ENCODE measurements at places on chromosomes 2 and 18.

- no peak for DNase-seq
These were observed 292.0 kb downstream of the ASXL3 start for GRCh38 chr18:33870059-33870458.

DNA sequence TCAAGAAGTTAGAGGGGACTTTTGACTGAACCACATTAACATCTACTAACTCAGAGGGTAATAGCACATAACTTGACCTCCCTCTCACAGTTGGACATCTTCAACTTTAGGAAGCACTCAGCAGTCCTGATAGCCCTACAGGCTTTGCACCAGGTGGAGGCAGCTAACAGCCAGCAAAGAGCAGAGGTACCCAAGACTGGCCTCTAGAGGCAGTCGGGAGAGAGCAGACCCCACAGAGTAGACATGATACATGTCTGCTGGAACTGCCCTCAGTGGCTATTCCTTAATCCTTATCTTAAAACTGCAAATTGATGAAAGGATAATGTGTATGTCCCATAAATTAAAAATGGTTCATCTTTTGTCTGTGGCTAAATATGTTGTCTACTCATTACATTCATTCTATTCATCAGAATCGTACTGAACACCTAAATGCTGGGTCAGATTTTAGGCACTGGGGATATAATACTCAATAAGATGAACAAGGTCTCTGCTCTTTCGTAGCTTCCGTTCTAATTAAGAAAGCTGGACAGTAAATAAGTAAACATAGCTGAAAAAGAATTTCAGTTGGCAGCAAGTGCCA lies 49.8 kb downstream of the CAB39 start:
- DNase-seq: no peak

DNA sequence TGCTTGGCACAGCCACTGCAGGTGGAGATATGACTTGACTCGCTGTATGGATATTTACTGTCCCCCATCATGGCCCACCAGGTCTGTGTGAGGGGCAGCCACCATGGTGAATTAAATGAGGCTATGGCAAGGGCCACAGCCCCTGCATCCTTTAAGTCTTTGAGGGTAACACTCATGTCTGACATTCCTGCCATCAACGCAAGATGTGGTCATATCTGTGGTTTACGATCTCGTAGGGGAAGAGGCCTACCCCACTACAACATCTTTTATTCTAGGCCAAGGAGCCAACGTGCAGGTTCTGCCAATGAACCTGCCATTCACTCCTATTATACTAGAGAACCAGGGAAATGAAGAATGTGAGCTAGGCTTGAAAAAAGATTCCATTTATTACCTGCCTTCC lies 381.6 kb upstream of the ID2 start:
- DNase-seq: no peak

GRCh38 chr2:109527846-109528705 lies 85.7 kb downstream of the SEPTIN10 start:
- no peak for DNase-seq

- peak; percentile 60 for DNase-seq
These were observed 2.9 kb upstream of the PTPN4 start for GRCh38 chr2:119756837-119757236.

- DNase-seq: no peak
These were observed 6.9 kb downstream of the ALLC start for GRCh38 chr2:3664925-3665324.

DNA sequence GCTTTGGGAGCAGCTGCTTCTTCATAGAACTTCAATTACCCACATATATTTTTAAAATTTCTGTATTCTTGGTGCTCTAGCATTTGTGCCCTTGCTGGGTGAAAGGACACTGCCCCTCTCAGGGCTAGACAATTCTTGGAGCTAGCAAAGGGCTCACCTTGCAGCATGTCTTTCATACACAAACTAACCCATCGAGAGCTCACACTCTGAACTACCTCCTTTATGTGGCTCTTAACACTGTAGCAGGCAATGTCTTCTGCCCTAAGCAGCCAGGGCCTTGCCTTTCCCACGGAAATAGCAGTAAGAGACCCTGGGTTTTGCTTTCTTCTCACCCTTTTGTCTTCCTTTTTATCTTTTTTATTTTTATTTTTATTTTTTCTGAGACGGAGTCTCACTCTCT lies 234.0 kb downstream of the ACTR3 start:
- no peak for DNase-seq

DNA sequence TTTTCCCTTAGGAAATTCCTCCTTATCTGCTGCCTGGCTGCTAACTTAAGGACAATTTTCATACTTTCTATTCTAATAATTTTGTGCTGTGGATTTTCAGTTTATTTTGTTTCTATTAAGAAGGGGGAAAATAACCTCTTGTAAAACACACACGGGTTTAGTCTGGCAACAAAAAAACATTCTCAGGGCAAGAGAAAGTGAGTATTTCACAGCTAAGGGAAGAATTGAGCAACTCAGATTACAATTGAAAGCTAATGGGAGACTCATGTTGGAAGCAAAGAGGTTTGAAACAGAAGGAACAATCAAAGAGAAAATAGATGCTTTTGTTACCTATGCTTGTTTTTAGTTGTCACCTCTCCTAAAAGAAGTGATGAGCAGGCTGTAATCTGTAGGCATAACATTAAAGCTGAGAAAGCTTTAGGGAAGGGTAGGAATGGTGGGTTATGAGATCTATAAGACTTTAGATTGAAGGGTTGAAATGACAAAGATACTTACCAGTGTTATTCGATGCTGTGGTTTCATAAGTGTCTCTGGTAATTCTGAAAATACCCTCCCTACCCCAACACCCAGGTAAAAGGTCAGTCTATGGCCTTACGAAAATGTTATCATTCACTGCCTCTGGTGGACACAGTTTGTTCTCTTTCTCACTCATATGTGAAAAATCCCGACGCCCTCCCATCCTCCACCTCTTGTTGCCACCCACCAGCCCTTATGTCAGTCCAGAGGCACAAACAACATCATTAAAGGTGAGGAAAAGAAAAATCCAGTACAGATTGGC lies 510.9 kb downstream of the TXNL1 start:
- DNase-seq: no peak

DNA sequence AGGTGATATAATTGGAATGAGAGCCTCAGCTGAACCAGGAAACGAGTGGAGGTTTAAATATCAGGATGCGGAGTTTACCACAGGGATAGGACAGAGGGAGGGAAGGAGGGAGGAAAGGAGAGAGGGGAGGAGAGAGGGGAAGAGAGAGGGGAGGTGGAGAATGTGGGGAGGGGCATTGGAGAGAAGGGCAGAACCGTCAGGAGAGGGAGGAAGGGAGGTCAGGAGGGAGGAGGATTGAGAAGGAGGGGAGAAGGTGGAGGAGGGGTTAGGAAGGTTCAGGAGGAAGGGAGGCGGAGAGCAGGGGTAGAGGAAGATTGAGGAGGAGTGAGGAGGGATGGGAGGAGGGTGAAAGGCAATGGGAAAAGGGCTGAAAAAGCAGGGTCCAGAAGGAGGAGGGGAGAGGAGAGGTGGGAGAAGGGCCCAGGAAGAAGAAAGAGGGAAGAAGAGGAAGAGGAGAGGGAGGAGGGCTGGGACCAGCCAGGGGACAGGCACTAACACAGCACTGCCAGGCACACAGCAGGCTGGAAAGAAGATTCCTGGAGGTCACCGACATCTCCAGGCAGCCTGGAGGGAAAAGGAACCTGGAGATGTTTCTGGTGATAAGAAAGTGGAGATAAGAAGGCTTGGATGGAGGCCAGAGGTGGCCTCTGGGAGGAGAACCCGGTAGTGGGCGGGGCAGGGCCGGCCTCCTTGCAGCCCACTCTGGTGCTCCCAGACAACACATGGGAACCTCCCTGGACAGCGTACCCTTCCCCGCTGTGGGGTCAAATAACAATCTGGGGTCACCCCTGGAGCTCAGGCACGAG lies 176.7 kb upstream of the SMAD2 start:
- no peak for DNase-seq

DNA sequence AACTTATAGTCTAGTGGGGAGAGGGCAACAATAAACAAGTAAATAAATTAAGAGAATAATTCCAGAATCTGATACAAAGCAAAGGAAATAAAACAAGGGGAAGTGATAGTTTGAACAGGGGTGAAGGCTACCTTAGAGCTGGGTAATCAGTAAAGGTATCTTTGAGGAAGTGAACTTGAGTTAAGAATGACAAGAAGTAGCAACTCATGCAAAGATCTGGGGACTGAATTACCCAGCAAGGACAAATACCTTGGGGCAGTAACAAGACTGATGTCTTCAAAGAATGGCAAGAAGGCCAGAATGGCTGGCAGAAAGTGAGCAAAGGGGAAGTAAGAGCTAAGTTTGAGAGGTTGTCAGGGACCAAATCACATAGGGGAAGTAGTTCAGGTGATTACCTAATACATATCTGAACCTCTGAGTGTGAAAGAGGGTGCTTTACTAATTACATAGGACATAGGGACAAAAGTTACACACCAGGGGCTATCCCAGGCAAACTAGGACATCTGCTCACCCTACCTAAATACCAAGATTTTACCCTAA lies 244.6 kb upstream of the HNRNPA3 start:
- no peak for DNase-seq

DNA sequence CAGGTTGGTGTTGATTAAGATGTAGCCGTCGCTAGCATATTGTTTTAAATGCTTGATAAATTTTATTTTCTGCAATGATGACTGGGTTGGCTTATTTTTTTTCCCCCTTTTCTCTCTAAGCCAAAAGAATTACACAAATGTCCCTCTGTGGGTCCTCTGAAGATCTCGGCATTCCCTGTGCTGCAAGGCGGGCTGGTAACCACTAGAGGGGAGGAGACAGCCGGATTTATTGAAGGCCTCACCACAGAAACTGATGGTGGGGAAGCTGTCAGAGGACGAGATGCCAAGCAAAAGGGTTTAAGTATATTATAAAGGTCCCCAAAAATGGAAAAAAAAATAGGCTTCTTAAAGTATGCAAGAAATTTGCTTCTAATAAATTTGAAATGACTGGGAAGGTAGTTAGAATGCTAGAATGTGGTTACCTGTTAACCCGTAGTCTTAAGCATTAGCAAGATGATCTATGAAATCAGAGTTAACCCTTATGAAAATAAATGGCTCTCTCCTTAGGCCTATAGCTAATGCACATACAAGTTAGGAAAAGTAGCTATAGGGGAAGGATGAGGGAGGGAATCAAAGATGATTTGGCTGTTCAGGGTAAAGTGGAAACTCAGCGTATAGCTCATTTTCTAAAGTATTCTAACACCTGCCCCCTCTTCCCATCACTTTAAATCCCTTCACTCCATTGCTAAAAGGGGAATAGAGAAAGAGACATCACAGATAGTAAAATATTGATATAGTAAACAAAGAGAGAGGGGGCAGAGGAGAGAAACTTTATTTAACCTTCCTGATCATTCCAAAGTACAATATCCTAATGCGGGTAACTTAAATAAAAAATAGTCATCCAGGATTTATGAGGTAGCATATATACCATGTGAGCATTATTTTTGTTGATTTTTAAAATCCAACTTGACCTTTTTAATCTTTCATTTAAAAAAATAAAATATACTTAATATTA lies 894.5 kb upstream of the POU3F3 start:
- DNase-seq: peak; percentile 4

GRCh38 chr18:10298346-10298745 lies 156.1 kb upstream of the APCDD1 start:
- DNase-seq: no peak

DNA sequence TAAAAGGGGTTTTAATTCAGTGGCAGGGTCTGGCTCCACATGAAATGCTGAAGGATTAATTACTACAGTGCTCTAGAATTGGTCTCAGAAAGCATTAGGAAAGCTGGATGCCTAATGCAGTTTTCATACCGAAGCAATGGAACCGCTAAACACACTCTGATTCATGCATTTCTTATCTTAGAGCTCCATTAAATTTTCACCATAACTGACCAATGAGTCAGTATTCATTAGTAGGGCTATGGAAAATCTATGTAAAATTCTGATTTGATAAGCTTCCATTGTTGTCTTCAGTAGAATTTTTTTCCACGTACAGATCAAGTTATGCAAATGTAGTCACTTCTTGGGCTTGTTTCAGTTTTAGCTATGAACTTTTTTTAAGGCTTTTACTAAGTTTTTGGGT lies 359.9 kb downstream of the ARHGAP15 start:
- no peak for DNase-seq

GRCh38 chr2:67938053-67938452 lies 124.8 kb downstream of the C1D start:
- no peak for DNase-seq

- DNase-seq: peak; percentile 67
These were observed 129.5 kb upstream of the PELI1 start for GRCh38 chr2:64273524-64274398.

- no peak for DNase-seq
These were observed 58.2 kb downstream of the ADI1 start for GRCh38 chr2:3460831-3461800.

DNA sequence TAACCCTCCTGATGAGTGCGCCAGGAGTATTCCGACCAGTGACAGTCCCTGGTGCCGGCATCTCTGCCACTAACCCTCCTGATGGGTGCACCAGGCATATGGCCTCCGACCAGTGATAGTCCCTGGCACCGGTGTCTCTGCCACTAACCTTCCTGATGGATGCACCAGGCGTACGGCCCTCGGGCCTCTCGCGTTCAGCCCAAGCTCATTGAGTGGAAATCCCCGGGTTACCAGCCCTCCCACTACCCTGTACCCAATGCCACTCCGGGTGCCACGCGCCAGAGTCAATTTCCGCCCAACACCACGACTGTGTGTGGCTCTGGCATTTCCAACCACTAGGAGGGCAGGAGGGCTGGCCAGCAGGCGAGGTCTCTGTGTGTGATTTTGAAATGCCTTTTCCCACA lies 11.7 kb upstream of the GPC1 start:
- no peak for DNase-seq

GRCh38 chr2:7363906-7364305 lies 446.7 kb downstream of the RNF144A start:
- no peak for DNase-seq

DNA sequence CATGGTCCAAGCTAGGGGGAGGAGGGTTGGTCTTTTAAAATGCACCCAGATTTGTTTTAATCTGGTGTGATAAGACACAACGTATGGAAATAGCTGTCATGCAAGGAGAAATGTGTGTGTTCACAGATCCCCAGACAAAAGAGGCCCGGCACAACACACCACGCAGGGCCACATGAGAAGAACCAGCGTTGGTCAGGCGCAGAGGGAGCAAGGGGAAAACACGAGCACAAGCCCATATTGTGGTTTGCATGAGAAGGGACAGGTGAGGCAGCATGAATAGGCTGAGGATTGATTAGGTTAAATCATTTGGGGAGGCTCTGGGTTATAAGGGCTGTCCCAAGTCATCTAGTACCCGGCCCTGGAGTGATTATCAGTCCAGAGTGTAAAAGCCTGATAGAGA lies 272.5 kb upstream of the NCKAP5 start:
- no peak for DNase-seq

- no peak for DNase-seq
These were observed 988 bp upstream of the KCNE4 start for GRCh38 chr2:223050900-223051504.

DNA sequence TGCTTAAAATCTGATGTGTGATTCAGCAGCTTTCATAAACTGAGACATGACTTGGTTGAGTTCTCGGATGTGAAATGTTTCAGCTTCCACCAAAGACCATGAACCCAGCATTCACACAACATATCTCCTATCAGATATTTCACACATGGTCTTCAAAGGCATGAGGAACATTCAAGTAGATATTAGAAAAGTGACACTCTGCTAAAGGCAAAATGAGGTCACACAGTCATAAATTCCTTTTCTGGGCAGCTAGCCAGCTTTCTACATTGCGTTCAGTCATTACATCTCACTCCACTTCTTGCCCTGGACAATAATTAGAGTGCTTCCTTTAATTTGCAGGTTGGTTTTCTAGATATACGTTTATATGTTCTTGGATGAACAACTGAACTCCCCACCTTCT lies 96.7 kb downstream of the GAREM1 start:
- peak; percentile 32 for DNase-seq

GRCh38 chr2:196233021-196233804 lies 61.8 kb upstream of the STK17B start:
- no peak for DNase-seq

Measured in NCI-H446 (cell line).